ENCODE measurements at places on chromosomes 16 and 17. TPM values are rescaled to one million over a fixed set of nuclear protein-coding genes. Genes with fewer than 3 reads are reported as not detected.

DNA sequence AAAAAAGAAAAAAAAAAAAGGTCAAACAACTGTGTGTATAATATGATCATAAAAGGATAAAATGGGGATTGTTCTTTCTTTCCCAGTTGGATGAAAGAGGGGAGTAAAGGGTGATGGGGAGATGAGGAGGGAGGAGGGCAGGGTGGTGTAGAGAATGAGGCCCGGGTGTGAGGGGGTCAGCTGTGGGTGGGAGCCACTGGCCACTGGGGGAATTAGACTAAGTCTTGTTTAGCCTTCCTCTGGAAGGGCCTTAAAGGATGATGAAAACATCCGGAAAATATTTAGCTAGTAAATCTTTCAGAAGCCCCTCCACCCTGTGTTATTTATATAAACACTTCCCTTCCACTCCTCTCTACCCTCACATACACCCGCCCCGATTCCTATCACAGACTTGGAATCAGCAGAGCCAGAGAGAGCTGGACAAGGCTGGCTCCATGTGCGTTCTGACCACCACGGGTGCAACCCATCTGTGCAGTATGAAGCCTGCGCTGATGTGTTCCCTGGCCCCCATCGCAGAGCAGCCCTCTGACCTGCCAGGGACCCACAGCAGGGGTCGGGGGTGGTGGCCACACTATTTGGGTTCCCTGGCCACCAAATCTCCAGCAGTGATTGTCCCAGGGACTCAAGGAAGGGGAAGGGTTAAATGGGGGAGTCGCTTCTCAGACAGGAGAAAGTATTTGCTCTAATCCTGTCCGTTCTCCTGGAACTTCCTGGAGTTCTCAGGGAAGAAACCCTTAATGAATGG lies 72.7 kb downstream of the GAS7 start:
- no peak for DNase-seq

DNA sequence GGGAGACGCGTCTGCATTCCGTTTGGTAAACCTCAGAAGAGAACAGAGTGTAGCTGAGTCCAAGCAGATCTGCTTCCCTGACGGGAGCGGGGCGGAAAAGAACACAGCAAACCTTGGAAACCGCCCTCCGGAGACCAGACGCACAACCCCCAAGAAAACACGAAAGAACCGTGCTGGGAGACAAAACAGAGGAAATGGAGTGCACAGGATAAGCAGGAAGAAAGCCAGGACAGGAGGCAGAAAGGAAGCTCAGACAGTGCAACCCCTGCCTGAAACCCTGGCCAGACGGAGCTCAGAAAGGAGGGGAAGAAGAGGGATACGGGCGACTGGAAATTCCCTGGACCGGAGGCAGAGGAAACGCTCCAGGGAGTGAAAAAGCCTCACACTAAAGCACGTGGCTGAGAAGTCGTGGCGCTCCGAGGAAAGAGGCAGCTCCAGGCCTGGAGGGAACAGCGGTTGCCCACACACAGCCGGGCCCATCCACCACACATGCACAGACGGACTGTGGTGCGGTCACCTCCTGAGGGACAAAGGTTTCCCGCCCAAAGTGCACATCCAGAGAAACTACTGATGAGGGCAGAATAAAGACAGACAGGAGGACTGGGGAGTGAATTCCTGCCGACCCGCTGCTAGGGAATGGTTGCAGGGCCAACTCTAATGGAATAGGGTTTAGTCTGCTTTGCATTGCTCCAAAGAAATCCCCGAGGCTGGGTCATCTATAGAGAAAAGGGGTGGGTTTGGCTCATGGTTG lies 10.2 kb downstream of the DPEP1 start:
- DNase-seq, result no peak

DNA sequence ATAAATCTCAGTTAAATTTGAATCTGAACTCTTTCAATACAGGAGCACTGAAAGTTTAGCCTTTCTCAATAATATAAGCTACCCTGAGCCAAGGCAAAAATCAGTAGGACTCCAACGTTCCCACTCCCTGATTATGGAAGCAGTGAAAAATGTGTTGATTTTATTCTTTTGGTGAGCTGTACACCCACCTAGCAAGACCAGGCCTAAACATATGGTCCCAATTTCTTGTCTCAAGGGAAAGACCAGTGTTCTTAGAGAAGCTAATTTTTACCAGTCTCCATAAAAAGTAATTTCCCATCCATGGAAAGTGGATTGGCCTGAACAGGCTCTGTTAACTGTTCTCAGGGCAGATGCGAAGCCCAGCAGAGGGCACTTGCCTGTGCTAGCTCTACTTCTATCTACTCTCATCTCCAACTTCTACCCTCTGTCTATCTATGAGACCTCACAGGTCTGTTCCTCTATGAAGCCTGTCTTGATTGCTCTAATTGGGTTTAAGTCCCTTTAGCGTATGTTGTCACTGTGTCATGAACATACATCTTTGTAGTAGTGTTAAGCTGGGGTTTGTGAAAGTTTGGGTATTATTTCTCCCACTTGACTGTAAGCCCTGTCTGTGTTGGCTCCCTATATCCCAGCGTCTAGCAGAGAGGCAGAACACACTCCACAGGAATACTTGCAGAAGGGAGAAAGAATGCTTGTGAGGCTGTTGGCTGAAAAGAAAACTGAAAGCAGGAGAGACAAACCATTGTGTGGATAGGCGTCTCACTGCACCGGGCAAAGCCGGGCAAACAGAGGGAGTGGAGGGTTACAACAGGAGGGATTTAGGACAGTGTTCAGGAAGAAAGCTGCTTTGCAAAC lies 167.1 kb upstream of the MAF start:
- no peak for DNase-seq

DNA sequence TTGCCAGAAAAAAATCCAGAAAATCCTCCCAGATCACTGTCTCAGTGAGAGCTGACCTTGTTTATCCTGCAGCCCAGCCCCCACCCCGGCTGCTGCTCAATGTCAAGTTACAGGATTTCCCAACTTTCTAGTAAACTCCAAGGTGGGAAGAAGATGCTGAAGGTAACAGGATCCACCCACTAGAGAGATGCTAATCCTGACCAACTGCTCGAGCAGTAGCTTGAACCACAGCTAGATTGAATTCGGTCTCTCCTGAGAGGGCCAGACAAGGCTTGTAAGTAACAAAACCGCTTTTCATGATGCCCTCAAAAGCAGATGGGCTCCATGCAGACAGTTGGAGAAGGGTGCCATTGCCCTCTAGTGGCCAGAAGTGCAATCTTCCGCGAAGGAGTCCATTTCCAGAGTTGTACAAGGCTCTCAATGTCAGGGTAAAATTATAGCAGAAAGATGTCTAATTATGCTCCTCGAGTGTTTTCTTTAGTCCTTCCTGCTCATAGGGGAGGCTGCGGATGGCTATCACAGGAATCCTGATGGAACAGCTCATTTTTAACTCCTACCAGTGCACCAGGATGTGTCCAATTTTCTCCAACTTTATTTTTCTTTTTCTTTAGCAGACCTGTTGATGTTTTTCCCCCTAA lies 3.9 kb downstream of the CDH11 start:
- peak; percentile 84 for DNase-seq

DNA sequence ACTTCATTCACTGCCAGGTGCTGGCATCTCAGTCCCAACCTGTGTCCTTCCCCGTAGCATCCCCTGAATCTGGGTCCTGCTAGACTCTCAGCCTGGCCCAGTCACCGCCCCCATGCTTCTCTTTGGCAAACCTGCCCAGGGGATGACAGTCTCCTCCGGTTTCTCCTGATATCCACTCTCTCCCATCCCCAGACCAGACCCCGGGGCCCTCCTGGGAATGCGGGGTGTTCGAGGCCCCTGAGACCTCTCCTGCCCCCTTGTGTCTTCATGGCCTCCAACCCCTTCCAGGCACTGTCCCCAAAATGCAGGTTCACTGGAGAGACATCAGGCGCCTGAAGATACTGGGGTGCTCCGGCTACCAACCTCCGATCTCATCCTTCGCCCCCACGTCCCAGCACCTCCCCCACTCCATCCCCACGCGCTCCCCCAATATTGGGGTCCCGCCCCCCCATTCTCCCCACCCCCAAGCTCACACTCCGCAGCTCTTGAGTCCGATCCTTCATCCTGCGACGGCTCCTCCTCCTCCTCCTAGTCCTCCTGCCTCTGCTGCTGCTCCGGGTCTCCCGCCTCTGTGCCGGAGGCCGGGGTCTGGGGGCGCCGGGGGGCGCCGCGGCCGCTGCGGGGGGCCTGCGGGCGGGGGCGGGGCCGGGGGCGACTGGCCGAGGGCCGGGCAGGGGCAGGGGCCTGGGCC lies 399 bp downstream of the STX1B start:
- no peak for DNase-seq

GRCh38 chr16:71610936-71611871 lies 14.8 kb upstream of the MARVELD3 start:
- DNase-seq, result peak; percentile 18

- no peak for DNase-seq
These were observed 22.2 kb downstream of the CACNA1G start for GRCh38 chr17:50582741-50583140.

DNA sequence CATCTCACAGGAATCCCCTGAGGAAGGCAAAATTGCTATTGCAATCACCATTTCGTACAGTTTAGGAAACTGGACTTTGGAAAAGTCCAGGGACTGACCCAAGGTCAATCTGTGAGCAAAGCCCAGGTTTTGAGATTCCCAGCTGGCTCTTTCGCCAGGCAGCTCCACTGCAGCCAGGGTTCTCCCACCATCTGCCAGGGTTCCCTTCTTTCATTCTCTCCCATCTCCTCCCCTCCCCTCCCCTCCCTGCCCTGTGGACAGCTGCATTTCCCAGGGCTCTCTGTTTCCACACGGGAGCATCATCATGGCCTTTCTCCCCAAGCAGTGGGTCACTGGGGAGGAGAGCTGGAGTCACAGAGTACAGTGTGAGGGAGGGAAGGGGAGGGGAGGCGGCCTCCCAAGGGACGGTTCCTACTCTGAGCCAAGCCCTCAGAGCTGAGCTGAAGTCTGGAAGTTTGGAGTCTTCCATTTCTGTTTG lies 11.9 kb upstream of the GSDMA start:
- no peak for DNase-seq

- no peak for DNase-seq
These were observed 1.6 kb downstream of the TMEM114 start for GRCh38 chr16:8588682-8589056.

DNA sequence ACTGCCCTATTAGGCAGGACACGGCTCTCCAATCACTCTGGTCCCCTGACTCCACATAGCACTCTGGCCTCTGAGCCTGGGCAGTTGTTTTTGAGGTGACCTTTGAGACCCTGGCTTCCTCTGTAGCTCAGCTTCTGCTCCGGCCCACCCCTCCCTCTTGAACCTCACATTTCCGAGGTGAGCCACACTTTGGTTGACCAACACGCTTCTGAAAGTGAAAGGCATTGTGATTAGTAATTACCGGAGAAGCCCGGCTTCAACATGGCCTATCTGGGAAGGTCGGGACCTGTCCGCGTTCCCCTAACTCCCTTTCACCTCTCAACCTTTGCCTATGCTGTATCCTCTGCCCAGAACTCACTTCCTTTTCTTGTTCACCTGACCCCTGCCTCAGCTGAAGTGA lies 10.3 kb upstream of the ITGAX start:
- no peak for DNase-seq

- DNase-seq, result no peak
These were observed 51.4 kb upstream of the CDR2 start for GRCh38 chr16:22425847-22426246.

- no peak for DNase-seq
These were observed 142.0 kb upstream of the RCVRN start for GRCh38 chr17:10046786-10047785.

DNA sequence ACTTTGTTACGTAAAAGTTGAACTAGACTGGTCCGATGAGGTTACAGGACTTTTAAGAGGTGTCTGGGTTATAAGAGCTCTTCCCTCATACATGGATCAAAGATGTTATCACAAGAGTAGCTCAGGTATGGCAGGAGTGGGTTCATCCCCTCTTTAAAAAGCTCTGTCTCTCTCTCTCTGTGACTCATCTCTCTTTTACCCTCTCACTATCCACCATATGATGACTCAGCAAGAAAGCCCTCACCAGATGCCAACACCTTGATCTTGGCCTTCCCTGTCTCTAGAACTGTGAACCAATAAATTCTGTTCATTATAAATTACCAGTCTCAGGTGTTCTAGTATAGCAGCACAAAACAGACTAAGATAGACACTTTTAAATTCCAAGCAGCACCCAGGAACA lies 1.9 kb upstream of the CLEC19A start:
- DNase-seq, result no peak

DNA sequence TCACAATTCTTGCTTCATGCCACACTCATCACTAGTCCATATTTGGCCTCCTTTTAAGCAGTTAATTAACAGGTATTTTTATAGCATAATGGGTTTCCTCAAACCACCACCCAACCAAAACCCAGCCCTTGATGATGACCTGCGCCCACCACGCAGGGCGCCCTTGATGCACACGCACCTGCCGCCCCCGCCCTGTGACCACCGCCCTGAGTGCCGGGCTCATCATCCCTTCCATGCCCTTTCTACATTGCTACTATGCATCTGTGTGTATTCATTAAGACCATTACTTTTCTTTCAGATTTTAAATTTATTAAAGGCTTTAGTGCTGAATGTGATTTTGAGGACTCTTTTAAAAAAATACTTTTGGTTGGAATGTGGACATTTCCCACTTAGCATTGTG lies 204.8 kb upstream of the CHMP6 start:
- no peak for DNase-seq

DNA sequence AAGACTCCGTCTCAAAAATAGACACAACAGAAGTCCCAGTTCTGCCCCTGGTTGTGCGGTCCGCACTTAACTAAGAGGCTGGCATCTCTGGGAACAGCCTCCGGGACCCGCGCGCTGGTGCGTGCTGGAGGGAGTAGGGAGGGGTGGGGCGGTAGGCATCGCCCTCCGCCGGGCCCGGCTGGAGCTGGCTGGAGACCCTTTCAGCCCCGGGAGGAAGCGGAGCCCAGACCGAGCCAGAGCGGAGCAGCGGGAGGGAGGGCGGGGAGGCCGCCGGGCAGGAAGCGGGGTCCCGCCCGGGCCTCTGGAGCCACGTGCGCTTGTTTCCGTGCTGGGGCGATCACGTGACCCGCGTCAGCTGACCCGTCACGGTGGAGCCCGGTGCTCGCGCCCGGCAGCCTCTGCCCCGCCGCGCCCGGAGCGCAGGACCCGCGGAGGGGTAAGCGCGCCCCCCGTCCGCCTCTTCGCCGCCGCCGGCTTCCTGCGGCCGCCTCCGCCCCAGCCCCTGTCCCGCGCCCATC lies at the start of gene WDR81:
TSS of gene WDR81 (plus strand) at position 354 of the 518 bp plus-strand sequence. CDS start 256 bp downstream, outside the sequence.
- peak; percentile 82 for DNase-seq

DNA sequence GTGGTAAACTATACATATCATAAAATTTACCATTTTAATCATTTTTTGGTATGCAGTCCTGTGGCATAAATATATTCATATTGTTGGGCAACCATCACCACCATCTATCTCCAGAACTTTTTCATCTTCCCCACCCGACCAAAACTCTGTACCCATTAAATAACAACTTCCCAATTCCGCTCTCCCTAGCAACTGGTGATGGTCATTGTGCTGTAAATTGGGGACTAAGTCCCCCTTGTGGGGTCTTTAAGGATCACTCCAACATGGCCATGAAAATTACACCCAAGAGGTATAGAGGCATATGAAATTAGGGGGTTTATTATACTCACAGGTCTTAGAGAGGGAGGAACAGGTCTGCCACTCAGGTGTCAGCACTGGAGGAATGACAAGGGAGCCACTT lies 57.4 kb upstream of the NKD1 start:
- DNase-seq, result no peak

- no peak for DNase-seq
These were observed 248.6 kb upstream of the MAF start for GRCh38 chr16:79849119-79849518.

NHERF2 gene
- total RNA-seq, result 9.8 TPM

HNF1B gene
- not detected for total RNA-seq

TMEM238L gene
- not detected for total RNA-seq

ICAM2 gene
- 8.4 TPM for total RNA-seq

CD300LB gene
- not detected for total RNA-seq

PPP1R1B gene
- total RNA-seq, result 8.1 TPM

All from occipital lobe (tissue), 3 donors.